Nucleus accumbens (tissue), 56 donors: ENCODE measurements at places on chromosomes 1 and 21.

GRCh38 chr1:211198111-211198510 is 61.1 kb upstream of the RCOR3 start:
- DNase-seq, result no peak

DNA sequence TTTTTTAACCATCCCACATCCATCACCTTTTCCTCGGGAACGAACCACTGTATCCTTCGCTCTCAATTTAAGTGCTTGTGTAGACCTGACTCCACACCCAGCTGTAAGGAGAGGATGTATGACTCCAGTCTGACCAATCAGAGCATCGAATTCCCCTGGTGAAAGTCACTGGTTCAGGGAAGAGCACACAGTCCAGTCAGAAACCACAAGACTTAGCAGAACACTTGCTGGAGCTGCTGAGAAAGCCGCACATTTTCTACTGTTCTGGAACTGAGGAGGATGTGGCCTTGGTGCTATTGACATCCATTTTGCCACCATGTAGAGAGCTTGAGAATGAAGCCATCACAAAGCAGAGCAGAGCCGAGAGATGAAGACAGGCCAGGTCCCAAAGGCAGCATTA is 59.9 kb upstream of the CNN3 start:
- no peak for DNase-seq

DNA sequence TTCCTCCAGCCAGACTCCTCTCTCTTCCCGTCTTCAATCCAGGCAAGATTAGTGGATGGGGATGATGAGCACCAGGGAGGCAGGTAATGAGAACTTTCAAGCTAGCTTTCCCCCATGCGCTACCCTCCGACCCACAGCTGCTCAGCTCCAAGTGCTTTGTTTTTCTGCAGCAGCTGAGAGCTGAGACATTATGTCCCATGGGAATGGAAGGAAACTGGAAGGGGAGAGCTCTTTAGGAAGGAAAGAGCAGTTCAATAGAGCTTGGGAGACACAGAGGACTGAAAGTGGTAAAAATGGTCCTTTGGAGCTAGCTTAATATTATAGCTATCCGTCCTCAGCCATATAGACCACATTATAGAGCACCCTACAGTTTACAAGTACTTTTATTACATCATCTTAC is 39.8 kb downstream of the RAB3B start:
- DNase-seq, result no peak

- DNase-seq, result no peak
Measured at GRCh38 chr1:167054531-167054930, 35.6 kb downstream of the GPA33 start.

DNA sequence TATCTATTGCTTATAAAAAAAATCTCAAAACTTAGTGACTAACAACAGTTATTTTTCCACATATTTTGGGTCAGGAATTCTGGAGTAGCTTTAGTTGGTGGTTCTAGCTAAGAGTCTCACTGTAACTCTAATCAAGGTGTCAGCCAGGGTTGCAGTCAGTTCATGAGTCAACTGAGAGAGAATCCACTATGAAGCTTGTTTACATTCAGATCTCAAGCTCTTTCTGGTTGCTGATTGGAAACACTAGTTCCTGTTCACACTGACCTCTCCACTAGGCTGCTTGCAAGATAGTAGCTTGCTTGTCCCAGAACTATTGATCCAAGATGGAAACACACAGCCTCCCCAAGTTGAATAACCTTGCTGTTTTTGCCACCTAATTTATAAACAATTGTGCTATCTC is 1192.1 kb upstream of the B3GALT2 start:
- no peak for DNase-seq

GRCh38 chr1:234139966-234140365 is 233.3 kb upstream of the COA6 start:
- DNase-seq, result no peak

DNA sequence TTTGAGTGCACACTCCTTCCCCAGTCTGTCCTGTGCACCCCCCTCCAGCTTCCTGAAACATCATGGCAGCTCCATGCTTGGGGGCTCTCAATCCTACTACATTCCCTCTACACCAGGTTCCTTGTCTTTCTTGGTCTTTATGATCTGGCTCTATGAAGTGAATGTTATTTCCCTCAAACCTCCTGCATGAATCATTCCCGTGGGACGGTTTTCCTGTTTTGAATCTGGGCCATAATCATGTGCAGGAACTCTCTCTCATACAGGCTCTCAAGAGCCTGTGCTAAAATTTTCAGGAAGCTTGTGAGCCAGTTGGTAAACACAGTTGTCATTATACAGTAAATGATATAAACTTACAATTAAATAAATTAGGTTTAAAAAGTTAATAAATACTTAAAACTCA is 89.8 kb upstream of the KCNE2 start:
- no peak for DNase-seq
